ENCODE measurements at places on chromosomes 6 and 20. TPM values are rescaled to one million over a fixed set of nuclear protein-coding genes. Genes with fewer than 3 reads are reported as not detected.

Gene PPIL1
- 104 TPM for polyA plus RNA-seq

Gene PRL
- not detected for polyA plus RNA-seq

Gene NFATC2
- not detected for polyA plus RNA-seq

Gene RIMS4
- polyA plus RNA-seq, result 40.6 TPM

Gene HTR1B
- polyA plus RNA-seq, result 0.58 TPM

Gene ELOVL2
- 5.4 TPM for polyA plus RNA-seq

Gene COX4I2
- not detected for polyA plus RNA-seq

Gene HLA-DOB
- not detected for polyA plus RNA-seq

Gene RIMS1
- polyA plus RNA-seq, result 17.8 TPM

Gene CLPSL2
- not detected for polyA plus RNA-seq

Gene HEY2
- not detected for polyA plus RNA-seq

Gene NNAT
- polyA plus RNA-seq, result 996 TPM

Gene OR2H1
- polyA plus RNA-seq, result not detected

Gene PREX1
- 0.44 TPM for polyA plus RNA-seq

Gene CLPSL1
- polyA plus RNA-seq, result not detected

Gene COL12A1
- polyA plus RNA-seq, result 0.63 TPM

Gene HLA-DOA
- polyA plus RNA-seq, result not detected

Gene CEP85L
- polyA plus RNA-seq, result 16.0 TPM

Gene ABHD16B
- not detected for polyA plus RNA-seq

Gene TINAG
- not detected for polyA plus RNA-seq

Gene SLC18B1
- polyA plus RNA-seq, result 3.5 TPM

Gene SLC17A3
- polyA plus RNA-seq, result not detected

Gene SLC22A2
- polyA plus RNA-seq, result not detected

Gene LTB
- not detected for polyA plus RNA-seq

Gene VSTM2L
- 22.1 TPM for polyA plus RNA-seq

Gene BPIFB3
- polyA plus RNA-seq, result not detected

Gene NELFE
- polyA plus RNA-seq, result 117 TPM

Gene LPA
- polyA plus RNA-seq, result not detected

Gene ETV7
- 0.32 TPM for polyA plus RNA-seq

Gene OR2B6
- polyA plus RNA-seq, result not detected

Gene FLRT3
- polyA plus RNA-seq, result 3.2 TPM

Gene CST1
- not detected for polyA plus RNA-seq

Gene POLR1C
- 62.0 TPM for polyA plus RNA-seq

Gene BTNL2
- polyA plus RNA-seq, result not detected

Gene NECAB3
- polyA plus RNA-seq, result 20.3 TPM

Gene TRIM15
- not detected for polyA plus RNA-seq

Gene RNF5
- 369 TPM for polyA plus RNA-seq

Gene KIAA1755
- 1.3 TPM for polyA plus RNA-seq

Gene ZBTB12
- polyA plus RNA-seq, result 19.2 TPM

Gene BEND3
- 5.7 TPM for polyA plus RNA-seq

Gene SMIM28
- polyA plus RNA-seq, result not detected

Gene ZNF76
- polyA plus RNA-seq, result 26.3 TPM

Gene SPTLC3
- polyA plus RNA-seq, result not detected

Gene KIF13A
- polyA plus RNA-seq, result 9.4 TPM
